ENCODE measurements at places on chromosomes 11 and 22. TPM values are rescaled to one million over a fixed set of nuclear protein-coding genes. Genes with fewer than 3 reads are reported as not detected.
A peak's percentile ranks its signal among the peaks of the same experiment; 100 is the strongest.

DNA sequence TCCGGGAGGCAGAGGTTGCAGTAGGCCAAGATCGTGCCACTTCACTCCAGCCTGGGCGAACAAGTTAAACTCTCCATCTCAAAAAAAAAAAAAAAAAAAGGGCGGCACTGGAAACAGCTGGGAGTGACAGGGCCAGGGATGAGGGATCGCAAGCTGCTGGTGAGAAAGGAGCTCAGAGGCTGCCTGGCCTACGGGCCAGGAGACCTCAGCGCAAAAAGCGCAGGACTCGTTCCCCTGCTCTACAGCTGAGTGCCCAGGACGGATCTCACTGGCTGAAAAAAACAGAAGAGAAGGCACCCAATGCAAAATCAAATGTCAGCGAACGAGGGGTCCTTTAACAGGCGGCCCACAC is 650 bp upstream of the NUP50 start:
- DNase-seq: no peak

DNA sequence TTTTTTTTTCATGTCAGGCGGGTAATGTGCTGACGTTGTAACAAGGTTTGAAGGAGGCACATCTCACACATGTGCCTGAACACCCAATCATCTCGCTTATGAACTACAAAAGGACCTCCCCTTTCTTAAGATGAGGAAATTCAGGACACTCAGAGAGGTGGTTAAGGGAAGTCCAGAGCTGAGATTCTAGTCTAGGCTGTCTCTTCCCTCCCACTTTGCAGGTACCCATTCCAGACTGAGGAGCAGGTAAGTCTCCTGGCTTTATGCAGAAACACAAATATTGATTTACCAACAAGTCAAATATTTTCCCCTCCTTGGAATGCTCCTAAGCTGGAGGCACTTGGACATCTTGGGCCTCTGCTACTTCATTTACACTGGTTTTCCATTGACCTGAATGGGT is 122.9 kb upstream of the CADM1 start:
- DNase-seq: no peak

DNA sequence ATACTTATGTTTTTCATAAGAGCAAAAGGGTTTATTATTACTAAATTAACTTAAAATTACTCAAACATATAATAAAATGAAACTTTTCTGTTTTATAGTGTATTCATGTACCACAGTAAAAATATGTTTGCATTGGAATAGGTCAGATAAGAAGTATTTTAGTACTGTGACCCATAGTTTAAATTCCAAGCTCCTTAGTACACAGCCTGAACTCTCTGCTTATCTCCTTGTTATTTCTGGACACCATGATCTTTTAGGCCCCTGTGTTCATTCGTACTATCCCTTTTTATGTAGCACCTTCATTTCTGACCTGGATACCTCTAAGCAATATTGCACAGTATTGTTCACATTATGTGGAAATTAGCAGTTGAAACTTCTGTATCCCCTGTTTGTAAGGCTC is 296.7 kb upstream of the SYN3 start:
- no peak for DNase-seq

DNA sequence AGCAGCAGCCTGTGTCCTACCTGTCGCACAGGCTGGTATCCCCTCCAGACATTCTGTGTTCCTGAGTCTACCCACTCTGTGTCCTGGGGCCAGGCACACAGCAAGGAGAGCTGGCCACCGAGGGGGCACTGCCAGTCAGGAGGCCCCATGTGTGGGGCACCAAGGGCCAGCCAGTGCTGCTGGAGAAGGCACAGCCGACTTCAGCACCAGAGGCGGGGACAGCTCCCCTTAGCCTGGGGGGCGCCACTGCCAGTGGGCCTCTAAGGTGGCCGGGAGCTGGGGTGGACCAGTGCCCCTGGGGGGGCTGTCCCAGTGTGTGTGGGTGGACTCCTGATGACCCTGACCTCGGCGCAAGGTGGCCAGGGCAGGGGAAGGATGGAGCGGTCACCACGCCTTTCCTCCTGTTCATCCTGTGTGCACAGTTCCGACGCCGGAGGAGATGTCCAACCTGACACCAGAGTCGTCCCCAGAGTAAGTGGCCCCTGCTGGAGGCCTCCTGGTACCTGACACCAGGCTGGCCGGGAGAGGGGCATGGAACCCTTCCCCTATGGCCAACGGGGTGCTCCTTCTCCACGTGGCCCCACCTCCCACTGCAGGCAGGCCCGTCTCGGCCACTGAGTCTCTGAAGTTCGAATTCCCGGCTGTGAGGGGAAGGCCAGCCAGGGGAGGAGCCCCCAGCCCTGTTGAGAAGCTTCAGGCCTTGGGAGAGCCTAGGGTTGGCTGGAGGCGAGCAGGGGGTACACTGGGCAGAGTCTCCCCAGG is 35.4 kb downstream of the MOB2 start:
- DNase-seq: no peak

GRCh38 chr22:38860283-38861169 is 11.5 kb downstream of the CBX6 start:
- DNase-seq: no peak

GRCh38 chr11:8030526-8031247 is 43.5 kb downstream of the EIF3F start:
- no peak for DNase-seq

- DNase-seq: peak; percentile 54
These were observed 6.5 kb upstream of the MFNG start for GRCh38 chr22:37492428-37493344.

SEPTIN3 gene
- under 0.01 TPM for total RNA-seq

CASP5 gene
- not detected for total RNA-seq

POU2AF2 gene
- not detected for total RNA-seq

GPR83 gene
- total RNA-seq: under 0.01 TPM
